ENCODE measurements at places on chromosomes 6 and 20. TPM values are rescaled to one million over a fixed set of nuclear protein-coding genes. Genes with fewer than 3 reads are reported as not detected.

GRCh38 chr6:155882527-155883333 lies 427.1 kb upstream of the NOX3 start:
- no peak for DNase-seq

DNA sequence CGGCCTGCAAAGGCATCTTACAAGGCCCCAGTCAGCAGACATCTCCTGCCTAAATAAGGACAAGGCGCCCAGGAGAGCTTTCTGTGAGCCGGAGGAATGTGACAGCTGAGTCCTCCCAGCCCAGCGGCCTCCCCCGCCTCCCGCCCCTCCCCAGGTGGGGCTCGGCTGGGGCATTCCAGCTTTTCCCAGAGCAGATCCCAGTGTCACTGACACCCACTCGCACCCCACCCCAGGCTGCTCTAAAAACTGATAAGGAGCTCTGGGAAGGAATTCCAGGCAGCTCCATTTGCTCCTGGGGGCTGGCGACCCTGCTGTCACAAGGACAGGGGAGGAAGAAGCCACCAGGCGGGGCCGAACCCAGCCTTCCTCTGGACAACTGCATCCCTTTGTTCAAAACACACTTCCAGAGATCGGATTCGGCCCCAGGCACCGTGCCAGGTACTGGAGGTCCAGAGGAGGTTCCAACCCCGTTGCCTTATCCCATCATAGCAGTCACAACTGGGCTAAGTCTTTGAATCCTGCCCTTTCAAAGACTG lies 49.7 kb downstream of the JPH2 start:
- no peak for DNase-seq

DNA sequence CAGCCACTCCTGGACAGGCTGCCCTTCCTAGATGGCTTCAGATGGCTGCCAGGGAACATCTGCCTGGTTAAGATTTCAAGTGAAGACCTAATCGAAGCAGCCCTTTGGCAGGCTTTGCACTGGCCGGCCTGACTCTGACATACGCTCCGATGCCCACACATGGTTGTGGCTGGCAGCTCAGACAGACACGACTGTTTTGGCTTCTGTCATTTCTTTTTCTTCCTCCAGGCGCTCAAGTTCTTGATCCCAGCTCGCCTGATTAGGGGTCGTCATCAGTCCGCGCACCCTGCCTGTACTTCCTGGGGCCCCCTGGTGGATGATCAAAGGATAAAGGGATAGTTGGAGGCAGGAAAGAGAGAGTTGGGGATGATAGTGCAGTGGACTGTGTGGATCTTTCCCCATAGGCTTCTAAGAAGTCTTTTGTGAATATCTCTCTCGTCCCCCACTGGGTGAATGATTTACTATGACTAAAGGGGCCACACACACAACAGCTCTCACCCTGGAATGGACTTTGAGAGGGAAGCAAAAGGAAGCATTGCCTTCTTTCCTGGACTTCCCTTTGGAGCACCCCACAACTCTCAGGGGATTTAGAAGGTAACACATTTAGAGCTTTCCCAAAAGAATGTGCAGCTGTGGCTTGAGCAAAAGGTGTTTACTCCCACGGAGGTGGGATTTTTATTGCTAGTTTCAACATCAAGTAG lies 21.4 kb upstream of the TRAM2 start:
- no peak for DNase-seq

GRCh38 chr20:58167759-58168158 lies 60.7 kb downstream of the ANKRD60 start:
- DNase-seq, result no peak

- no peak for DNase-seq
These were observed 161.5 kb upstream of the MAN1A1 start for GRCh38 chr6:119511024-119511423.

GRCh38 chr20:34951252-34951651 lies 4.4 kb downstream of the GSS start:
- DNase-seq, result no peak

- no peak for DNase-seq
These were observed 334.1 kb downstream of the TAF4 start for GRCh38 chr20:61731363-61732181.

GRCh38 chr6:108029226-108029921 lies 45.2 kb downstream of the OSTM1 start:
- no peak for DNase-seq

GRCh38 chr6:38015341-38015740 lies 195.8 kb downstream of the ZFAND3 start:
- no peak for DNase-seq

GRCh38 chr6:43776115-43776798 lies 6.2 kb downstream of the VEGFA start:
- DNase-seq, result no peak

- no peak for DNase-seq
These were observed 203.0 kb downstream of the SAMD5 start for GRCh38 chr6:147711476-147711875.

DNA sequence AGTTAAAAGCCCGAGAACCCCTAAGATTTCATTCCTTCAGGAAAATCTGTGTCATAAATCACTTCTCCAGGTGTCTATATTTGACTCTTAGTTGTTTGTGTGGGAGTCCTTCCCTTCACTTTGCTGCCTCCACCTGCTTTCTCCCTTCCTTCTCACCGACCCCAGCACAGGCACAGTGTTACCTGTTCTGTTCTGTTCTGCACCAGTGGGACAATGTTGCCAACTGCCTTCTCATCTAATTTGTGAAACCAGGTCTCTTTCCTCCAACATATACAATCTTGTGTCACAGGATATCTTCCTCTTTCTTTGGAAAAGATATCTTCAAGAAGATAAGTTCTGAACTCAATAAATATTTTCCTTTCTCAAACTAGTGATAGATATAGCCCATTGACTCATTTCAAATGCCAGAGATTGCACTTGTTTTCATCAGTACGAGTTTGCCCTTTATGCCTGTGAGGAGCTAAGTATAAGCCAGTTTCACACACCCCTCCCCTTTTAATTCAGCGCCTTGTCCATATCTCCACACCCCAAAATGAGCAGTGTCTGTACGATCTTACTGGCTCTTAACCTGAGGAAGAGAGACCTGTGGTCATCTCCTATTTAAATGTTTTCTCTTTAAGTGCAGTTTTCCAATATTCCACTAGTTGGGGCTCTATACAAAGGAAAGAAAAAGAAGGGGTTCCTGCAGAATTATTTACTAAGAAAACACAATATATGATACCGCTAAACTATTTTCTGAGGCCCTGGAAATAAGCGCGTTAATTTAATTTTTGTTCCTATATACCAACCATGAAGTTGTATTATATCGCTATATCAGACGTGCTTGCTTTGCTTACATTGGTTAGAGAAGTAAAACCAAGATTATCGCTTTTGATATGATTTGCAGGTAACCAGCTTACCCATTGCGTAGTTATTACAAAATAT lies 81.6 kb upstream of the PREP start:
- DNase-seq, result no peak

- DNase-seq, result no peak
These were observed 82.3 kb upstream of the GCM1 start for GRCh38 chr6:53230775-53231467.

GRCh38 chr6:166998256-166999144 lies 697 bp upstream of the CEP43 start:
- peak; percentile 26 for DNase-seq

- no peak for DNase-seq
These were observed 66.9 kb downstream of the FAXC start for GRCh38 chr6:99282479-99283062.

GRCh38 chr20:12306107-12306506 lies 388.4 kb downstream of the BTBD3 start:
- DNase-seq, result no peak

- DNase-seq, result no peak
These were observed 74.8 kb upstream of the MBOAT1 start for GRCh38 chr6:20286968-20287565.

DNA sequence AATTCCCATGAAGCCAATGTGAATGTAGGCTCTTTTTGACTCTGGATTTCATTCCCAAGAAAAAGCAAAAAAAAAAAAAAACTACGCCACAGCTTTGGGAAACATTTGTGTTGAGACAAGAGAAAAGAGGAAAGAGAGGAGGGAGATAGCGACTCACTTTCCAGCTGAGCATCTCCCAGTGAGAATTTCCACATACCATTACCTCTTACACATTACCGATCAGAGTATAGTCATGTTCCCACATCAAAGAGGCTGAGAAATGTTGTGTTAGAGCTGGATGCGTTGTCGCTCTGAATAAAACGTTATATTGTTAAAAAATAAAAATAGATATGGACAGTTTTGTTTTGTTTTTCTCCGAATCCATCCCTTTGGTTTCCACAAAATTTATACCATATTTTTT lies 1019.3 kb upstream of the ADGRB3 start:
- no peak for DNase-seq

DNA sequence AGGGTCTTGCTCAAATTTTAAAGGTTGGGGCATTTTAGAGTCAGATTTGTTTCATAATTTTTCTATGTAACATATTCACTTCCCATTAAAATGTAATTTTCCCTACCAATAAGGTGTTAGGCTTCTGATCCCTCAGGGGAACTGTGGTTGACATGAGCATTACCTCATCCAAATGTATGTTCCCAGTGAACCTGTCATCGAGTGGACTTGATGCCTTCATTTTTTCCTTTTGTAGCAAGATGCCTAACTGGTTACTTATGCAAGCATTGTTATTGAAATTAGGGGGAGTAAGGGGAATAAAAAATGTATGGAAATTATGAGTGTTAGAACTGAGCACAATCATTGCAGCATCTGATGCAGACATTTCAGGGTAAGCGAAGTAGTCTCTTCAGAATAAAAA lies 360.5 kb downstream of the BCKDHB start:
- no peak for DNase-seq

- DNase-seq, result no peak
These were observed 202.5 kb upstream of the ASCC3 start for GRCh38 chr6:101083533-101084175.

- no peak for DNase-seq
These were observed 65.8 kb upstream of the SNRPB2 start for GRCh38 chr20:16664020-16664419.

DNA sequence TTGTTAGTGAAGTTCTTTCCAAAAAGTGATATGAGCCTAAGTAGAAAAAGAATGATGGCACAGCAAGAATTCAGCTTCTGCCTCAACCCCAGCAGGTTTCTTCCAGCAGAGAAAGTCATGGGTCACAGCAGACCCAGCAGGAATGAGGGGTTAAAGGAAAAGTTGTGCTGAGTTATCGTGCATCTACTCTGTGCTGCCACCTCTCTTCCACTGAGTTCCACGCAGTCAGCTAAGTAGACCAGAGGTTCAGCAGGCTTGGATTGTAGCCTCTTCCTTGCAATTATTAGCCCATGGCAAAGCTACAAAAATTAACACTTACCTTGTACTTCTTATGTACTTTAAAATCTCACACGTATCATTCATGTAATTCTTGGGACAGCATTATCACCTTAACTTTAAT lies 510.8 kb downstream of the PTPRT start:
- no peak for DNase-seq

- no peak for DNase-seq
These were observed 165.8 kb downstream of the ZFAND3 start for GRCh38 chr6:37985355-37985754.

DNA sequence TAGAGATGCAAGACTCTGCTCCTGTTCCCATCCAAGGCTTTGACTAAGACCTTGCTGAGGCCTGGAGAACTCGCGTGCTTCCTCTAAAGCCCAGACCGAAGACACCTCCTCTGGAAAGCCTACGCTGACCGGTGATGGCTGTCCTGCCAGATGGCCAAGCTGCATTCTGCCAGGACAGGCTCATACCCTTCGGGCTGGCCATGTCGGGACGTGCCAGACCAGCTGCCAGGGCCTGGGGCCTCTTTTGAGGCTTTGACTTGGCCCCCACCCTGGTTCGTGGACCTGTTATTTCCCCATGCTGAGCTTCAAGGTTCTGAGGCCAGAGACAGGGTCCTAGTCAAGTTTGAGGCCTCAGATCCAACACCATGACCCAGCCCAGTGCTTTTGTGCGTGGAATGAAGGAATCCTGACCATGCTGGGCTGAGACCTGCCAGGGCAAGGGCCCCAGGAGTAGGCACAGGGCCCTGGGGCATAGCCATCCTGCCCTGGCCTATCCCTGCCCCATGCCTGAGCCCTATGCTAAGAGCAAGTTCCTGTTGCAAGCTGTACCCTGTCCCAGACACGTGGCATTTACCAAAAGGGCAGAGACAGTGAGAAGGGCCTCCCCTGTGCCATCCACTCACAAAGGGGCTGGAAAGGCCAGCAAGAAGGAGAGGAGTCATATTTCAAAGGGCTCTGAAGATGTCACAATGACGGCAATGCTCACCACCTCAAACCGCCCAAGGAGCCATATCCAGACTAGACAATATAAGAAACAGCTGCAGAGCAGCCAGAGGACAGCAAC lies 42.8 kb downstream of the MRPL14 start:
- DNase-seq, result no peak

DNA sequence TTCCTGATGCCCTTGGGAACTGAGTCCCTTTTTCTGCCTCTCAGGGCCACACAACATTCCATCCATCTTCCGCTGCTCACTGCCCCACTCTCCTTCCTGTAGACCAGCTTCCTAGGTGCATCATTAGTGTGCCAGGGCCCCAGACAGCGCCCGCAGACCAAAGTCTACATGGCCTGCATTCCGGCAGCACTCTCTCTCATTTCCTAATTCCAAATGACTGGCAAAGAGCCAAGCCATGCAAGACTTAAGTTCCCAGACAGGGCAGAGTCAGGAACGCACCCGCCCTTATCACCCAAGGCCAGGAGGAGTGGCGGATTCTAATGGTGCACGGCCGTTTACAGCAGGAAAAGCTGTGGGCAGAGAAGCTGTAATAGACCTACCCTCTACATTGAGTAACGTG lies 159.8 kb upstream of the ARID1B start:
- no peak for DNase-seq

DNA sequence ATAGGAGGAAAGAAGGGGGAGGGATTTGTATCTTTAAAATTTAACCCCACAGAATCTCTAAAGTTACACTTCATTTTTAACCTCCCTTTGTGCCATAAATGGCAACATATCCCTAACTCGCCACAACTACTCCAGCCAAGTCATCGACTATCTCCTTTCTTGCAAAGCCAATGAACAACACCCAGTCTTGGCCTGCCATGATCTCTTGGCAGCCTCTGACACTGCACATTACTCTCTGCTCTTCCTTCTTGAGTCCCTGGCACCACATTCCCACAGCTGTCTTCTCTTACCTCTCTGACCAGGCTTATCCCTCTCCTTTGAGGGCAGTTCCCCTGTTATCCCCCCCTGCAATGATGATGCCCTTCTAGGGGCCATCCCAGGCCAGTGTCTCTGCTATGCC lies 42.5 kb downstream of the MBOAT1 start:
- no peak for DNase-seq

The DZANK1 gene
- total RNA-seq, result 1.1 TPM

The TRAPPC3L gene
- total RNA-seq, result not detected

The PMEPA1 gene
- 0.57 TPM for total RNA-seq

The CASS4 gene
- total RNA-seq, result 6.7 TPM

The PNRC1 gene
- 47.6 TPM for total RNA-seq

The DEFB127 gene
- not detected for total RNA-seq

The C6orf15 gene
- not detected for total RNA-seq

The OLIG3 gene
- not detected for total RNA-seq

The SIRPA gene
- total RNA-seq, result not detected

The BNIP5 gene
- total RNA-seq, result not detected

The POM121L2 gene
- total RNA-seq, result not detected

The AFG1L gene
- total RNA-seq, result 6.0 TPM

The LAMA2 gene
- total RNA-seq, result 0.65 TPM

The SMPDL3A gene
- total RNA-seq, result 0.47 TPM

The LHFPL5 gene
- not detected for total RNA-seq
